ENCODE measurements at places on chromosomes 6 and 20.
A peak's percentile ranks its signal among the peaks of the same experiment; 100 is the strongest.

- DNase-seq: no peak
These were observed 267.7 kb downstream of the FARS2 start for GRCh38 chr6:5529015-5529414.

GRCh38 chr6:133291671-133292070, 50.5 kb downstream of the EYA4 start:
- DNase-seq: no peak

- no peak for DNase-seq
These were observed 63.7 kb upstream of the COL21A1 start for GRCh38 chr6:56311061-56311460.

DNA sequence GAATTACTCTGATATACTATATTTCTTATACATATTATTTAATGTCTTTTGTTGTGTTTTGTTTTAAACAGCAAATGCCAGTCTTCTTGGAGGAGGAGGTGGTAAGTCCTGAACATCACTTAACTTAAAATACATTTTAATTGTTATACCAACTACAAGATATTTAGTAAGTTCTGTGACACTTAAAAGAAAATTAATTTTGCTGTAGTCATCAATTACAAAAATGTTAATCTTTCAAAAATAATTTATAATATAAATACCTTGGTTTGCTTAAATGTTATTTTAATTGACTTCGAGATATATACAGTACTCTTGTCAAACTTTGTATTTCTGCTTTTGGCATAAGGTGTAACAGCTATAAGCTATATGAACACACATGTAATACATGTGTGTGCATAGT, 156.0 kb upstream of the FLRT3 start:
- no peak for DNase-seq

DNA sequence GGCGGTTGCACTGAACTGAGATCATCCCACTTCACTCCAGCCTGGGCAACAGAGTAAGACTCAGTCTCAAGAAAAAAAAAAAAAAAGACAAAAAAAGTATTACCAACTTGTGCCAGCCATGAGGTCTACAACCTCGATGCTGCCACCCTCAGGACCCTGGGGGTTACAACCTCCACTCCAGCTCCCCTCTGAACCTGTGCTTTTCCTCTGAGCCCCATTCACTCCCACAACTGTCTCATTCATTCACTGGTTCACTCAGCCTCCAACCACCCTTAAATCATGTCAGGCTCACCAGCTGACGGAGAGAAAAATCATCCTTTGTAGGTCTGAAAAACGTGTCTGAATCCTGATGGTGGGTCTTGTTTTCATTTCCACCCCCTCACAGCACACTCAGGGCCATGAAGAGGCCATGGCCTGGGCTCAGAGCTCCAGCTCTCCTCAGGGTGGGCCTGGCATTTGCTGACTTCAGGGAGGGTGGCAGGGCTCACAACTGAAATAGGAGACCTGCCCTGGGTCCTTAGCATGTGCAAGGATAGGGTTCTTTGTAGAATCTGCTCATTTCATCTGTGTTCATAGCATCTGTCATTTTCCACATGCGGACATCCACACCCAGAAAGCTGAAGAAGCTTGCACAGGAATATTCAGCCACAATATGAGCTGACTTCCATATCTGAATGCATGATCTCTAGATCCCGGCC, 1.9 kb upstream of the ULBP1 start:
- peak; percentile 55 for DNase-seq

- DNase-seq: no peak
These were observed 9.7 kb upstream of the NPEPL1 start for GRCh38 chr20:58682656-58683531.

DNA sequence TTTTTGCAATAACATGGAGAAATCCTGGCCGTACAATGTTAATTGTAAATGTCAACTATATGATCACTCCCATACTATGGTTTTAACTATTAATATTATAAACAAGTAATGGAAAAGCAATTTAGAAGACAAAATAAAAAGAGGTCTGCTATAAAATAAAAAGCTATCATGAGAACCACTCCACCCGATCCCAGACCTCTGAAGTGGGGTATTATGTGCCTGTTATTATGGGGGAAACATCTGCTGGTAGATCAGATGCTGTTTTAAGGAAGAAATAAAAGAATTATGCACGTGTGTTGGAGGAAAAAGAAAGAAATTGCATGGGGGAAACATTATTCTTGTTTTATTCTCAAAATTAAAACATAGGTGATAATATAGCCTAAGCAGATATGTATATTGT, 615.7 kb upstream of the ARID1B start:
- no peak for DNase-seq

GRCh38 chr6:100152201-100152600, 158.2 kb upstream of the MCHR2 start:
- no peak for DNase-seq

GRCh38 chr6:165729307-165729936, 66.4 kb upstream of the PDE10A start:
- peak; percentile 69 for DNase-seq

DNA sequence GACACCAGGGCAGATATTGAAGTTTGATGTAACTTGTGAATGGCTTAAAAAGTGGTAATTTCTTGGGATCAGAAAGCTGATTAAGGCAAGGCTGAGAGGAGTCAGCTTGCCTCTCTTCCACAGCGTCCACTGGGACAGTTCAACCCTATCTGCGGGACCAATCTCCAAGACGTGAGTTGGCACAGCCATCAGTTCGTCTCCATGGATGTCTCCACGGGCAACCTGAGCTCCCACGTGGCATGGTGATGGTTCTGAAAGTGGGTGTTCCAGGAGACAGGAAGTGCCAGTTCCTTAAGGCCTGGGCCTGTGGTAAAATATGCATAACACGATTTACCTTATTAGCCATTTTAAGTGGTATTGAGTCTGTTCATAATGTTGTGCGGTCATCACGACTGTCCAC, 67.9 kb upstream of the BHLHE23 start:
- no peak for DNase-seq

DNA sequence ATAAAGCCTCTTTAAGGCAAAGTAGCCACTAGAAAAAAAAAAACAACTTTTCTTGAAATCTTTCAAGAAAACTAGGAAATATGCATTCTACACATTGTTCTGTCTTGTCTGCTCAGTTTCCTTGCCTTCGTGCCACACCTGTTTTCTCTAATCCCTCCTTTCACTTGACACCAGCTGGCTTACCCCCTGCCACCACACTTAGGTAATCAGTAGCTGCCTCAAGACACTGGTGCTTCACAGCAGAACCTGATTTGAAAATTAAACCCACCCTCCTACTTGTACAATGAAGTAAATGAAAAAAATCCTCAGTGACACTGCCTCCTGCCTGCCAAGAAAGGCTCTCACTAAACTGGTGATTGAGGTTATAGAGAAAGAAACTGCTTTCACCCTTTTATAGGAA, 45.8 kb upstream of the SCML4 start:
- DNase-seq: no peak

DNA sequence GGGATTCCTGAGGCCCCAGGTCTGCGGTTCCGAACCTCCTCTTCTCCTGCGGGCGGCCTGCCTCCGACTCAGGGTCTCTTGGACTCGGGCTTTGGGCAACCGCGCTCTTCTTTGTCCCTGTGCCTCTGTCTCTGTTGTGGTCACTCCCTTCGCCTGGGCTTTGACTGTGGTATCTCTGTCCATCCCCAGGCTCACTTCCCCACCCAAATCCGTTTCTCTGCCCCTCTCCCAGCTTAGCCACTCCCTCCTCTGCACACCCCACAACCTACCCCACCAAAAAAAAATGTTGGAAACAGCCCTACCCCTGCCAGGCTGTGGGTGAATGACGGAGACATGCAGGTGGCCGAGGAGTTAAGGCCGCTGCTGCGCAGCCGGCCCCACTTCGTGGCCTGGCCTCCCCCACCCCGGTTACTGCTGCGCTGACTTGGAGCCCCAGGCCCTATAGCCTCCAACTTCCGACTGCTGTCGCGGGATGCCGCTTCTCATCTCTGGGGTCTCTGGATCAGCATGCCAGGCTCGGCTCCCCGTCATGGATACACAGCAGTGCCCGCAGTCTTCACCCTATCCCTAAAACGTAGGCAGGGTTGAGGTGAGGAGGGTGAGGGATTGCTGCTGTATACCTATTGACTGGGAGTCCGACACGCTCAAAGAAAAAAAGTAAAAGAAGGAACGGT, 2.7 kb upstream of the MAFB start:
- no peak for DNase-seq

DNA sequence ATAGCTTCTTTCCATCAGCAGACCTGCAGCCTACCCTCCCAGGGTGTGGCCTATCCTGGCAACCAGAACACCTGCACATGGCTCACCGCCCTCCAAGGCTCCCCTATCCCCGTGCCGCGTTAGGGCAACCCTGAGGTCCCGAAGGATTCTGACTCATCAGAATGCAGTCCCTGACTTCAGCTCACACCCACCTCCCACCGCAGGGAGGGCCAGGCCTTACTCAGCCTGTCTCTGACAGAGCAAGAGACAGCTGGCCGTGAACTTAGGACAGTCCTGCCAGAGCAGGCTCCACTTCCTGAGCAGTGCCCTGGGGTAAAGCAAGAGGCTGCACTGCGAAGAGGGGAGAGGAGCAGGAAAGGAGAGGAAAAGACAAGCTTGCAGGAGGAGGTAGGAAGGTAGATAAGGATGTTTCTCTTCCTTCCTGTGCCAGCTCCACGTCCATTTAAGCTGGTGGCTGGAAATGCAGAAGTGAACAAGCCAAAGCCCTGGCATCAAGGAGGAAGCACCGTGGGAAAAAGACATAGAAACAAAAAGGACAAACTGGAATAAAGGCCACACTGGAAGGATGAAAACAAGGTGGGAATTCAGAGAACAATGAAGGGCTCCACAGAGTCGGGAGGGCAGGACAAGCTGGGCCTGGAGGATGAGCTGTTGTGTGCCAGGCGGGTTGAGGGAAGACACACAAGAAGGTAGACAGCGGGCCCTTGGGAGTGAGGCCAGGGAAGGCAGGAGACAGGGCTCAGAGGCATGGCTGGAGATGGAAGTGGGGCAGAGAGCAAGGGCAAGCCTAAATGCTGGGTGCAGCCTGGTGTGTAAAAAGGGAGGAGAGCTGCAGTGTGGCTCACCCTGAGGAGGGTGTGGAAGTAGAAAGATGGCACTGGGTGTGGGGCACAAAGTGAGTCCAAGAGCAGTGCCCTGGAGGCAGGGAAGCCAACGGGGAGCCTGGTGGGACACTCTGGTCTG, 102.7 kb downstream of the SLC23A2 start:
- DNase-seq: no peak

DNA sequence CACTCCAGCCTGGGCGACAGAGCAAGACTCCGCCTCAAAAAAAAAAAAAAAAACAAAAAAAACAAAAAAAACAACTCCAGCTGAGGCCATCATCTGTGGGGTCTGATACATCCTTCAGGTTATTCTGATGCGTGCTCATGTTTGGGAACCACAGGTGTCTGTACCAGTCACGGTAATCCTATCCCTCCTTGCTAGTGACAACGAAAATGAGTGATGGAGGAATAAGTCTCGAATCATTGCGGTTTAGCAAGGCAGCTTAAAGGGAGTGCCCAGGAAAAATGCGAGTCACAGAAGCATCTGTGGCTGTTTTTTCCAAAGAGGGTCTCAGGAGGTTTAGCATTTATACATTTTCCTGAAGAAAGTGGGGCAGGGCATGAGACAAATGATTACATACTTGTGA, 48.8 kb downstream of the MCUR1 start:
- DNase-seq: no peak

GRCh38 chr20:45450097-45450818, 19.3 kb upstream of the WFDC2 start:
- DNase-seq: no peak

DNA sequence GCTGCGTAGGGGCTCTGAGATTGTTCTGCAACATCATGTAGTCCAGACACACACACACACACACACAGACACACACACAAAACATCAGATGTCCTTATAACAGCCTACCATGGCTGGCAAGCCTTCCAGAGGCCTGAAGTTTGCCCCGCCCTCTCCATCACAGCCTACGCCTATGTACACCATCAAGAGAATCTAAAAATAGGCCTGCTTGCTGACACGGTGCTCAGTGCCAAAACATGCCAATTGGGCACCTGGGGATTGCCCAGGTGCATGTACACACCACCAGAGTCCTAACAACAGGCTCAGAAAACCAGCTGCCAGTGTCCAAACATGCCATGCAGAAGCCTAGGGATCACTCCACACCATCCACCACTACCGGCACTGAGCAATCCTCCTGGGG, 391.7 kb upstream of the SPTLC3 start:
- DNase-seq: no peak

GRCh38 chr6:56048601-56049000, 173.2 kb upstream of the BMP5 start:
- no peak for DNase-seq

GRCh38 chr20:48339190-48339985, 488.4 kb downstream of the PREX1 start:
- DNase-seq: no peak

- DNase-seq: no peak
These were observed 72.0 kb upstream of the BACH2 start for GRCh38 chr6:90368601-90369000.

DNA sequence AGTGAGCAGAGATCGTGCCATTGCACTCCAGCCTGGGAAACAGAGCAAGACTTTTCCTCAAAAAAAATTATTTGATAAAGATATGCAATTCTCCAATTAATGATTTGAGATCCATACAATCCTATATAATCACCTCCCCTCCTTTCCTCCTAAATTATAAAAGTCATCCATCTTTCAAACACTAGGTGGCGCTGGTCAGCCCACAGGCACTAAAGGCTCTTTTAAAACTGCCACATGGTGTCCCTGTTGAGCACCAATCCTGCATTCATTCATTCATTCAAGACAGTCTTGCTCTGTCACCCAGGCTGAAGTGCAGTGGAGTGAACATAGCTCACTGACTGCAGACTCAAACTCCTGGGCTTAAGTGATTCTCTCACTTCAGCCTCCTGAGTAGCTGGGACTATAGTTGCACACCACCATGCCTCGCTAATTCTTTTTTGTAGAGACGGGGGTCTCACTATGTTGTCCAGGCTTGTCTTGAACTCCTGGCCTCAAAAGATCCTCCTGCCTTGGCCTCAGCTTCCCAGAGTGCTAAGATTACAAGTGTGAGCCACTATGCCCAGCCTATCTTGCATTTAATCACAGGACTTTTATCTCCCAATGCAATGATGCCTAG, 58.7 kb upstream of the SLC2A12 start:
- peak; percentile 36 for DNase-seq

GRCh38 chr20:63961664-63962425, 5.6 kb upstream of the UCKL1 start:
- DNase-seq: no peak

DNA sequence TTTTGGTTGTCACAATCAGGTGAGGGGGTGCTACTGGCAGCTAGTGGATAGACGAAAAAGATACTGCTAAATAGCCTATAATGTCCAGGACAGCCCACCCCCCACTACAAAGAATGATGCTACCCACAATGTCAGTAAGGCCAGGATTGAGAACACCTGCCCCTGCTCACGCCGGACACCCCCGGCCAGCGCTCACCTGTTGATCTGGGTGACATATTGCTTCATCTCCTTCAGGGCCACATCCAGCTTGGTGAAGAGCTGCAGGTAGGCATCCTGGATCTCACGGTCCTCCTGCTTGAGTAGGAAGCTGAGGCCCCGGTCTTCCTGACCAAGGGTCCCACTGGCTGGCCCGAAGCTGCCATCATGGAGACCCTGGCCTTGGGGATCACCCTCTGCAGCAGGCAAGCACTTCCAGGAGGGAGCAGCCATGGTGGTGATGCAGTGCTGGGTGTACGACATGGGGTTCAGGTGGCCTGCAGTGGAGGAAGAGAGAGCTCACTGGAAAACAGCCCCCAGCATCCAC, 178.6 kb downstream of the PREX1 start:
- DNase-seq: no peak

All from stimulated activated CD8-positive, alpha-beta memory T cell treated with anti-CD3 and anti-CD28 coated beads, Interleukin-4, amount 100 ng/mL, for 48 hours (primary cell).